ENCODE measurements at places on chromosomes 11 and 22.

GRCh38 chr11:116869610-116870009 lies 32.2 kb upstream of the APOA1 start:
- DNase-seq: no peak

GRCh38 chr11:134751766-134752165 lies 339.7 kb upstream of the B3GAT1 start:
- DNase-seq: no peak

DNA sequence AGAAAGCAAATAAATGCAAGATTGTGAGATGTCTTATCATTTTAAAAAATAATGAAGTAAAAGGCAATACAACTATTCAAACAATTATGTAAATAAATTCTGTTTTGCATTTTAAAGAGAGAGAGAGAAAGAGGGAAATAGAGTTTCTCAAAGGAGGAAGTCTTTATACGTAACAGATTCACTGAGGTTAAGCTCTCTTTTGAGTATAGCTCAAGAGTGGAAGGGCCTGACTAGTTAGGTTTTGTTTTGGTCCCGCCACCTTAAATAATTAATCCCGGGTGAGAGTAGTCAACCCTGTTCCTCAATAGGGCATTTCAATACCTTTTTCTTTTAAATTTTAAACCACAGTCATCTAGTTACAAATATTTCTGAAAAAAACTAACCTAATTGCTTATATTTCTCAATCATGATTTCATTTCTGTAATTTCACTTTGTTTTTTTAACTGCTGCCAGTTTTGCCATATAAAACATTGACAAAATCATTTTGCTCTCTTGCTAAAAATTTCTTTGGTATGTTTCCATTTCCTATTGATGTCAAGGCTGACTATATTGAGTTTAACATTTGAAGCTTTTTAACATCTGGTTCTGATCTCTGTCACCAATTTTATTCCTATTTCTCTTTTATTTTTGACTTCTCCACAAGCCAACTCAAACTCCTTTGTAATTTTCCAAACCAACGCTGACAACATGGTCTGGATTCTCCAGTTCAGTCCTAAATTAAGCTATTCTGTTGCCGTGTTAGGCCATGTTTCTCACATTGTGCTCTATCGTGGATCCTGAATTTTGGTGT lies 10.3 kb downstream of the OR10D3 start:
- no peak for DNase-seq

DNA sequence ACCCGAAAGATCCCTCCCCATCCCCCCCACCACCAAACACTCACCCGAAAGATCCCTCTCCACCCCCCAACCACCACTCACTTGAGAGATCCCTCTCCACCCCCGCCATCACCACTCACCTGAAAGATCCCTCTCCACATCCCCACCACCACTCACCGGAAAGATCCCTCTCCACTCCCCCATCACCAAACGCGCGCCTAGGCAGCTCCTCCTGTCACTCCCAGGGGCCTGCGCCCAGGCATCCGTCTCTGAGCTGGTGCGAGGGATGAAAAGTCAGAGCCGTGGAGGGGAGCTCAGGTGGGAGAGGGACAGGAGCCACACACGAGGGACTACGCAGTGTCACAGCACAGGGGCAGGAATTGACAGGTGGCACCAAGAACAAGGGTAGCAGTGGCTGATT lies 11.5 kb downstream of the KIAA0930 start:
- DNase-seq: no peak

GRCh38 chr11:3817181-3817800 lies 8.9 kb downstream of the PGAP2 start:
- no peak for DNase-seq

- no peak for DNase-seq
Observed at GRCh38 chr11:71338801-71339395, 86.5 kb upstream of the SHANK2 start.

DNA sequence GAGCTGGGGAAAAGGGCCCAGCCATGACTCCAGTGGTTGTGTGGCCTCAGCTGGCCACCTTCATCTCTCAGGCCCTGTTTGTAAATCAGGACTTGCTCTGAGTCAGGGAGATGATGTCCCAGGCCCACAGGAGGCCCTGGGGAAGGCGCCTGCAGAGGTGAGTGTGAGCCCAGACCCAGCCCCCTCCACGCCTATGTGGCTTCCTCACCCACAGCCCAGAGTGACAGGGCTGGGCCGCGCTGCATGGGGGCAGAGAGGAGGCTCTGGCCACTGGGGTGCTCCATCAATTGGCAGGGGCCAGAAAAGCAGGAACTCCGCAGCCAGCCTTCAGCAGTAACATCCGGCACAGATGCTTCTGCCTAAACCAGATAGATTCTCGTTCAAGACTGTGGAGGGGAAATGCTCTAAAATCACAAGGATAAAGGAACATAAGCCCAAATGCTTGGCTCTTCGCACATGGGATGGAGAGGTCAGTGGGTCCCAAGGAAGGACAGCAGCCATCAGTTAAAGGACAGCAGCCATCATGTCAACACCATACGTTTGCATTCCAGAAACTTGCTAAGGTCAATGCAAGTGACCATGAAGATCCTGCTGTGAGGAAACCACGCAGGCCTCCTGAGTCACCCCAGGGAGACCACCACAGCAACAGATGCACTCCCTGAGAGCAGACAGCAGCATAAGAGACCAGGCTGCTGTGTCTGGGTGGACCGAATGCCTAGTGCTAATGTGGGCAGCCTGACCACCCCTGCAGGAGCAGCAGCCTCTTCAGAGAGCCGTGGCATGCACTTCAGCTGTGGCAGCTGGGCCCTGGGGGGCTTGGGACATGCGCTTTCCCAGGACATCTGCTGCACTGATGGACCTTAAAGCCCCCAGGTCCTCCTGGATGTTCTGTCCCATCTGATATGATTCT lies 28.3 kb downstream of the OSBPL5 start:
- DNase-seq: no peak

GRCh38 chr11:102436561-102436960 lies 16.0 kb downstream of the TMEM123 start:
- no peak for DNase-seq

DNA sequence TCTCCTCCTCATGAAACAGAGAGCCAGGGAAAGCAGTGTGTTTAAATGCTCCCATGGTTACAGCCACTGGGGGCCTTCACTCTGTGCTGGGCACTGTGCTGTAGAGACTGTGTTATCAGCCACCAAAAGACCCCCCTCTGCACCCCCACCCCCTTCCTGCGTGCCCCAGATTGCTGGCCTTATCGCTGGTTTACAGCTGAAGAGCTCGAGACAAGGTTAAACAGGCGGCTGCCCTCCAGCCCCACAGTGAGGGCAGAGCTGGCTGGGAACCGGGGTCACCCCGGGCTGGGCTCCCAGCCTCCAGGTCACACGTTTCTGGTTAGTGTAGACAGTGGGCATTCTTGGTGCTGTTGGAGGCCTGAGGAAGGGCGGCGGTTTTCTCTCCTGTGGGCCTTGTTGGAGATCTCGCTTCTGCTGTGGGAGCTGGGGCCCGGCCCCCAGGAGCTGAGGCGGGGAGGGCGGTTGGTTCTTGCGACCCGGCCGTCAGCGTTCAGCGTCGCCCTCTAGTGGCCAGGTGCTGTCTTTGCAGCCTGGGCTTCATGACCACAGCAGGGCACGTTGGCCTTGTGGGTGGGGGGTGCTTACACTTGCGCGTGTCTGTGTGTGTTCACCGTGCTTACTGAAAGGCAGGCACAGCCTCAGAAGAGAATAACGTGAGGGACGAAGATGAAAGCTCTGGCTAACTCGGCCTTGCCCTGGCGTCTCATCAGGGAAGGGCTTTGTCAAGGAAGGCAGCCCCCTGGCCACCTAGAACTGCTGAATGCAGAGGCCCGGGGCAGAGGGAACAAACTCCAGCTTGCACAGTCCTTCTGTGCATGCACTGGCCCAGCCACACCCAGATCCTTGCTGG lies 40.8 kb downstream of the TBC1D22A start:
- peak; percentile 61 for DNase-seq

All from thyroid gland (tissue), 4 donors.